HCT116 (cell line): ENCODE measurements at places on chromosomes 16 and 17.

DNA sequence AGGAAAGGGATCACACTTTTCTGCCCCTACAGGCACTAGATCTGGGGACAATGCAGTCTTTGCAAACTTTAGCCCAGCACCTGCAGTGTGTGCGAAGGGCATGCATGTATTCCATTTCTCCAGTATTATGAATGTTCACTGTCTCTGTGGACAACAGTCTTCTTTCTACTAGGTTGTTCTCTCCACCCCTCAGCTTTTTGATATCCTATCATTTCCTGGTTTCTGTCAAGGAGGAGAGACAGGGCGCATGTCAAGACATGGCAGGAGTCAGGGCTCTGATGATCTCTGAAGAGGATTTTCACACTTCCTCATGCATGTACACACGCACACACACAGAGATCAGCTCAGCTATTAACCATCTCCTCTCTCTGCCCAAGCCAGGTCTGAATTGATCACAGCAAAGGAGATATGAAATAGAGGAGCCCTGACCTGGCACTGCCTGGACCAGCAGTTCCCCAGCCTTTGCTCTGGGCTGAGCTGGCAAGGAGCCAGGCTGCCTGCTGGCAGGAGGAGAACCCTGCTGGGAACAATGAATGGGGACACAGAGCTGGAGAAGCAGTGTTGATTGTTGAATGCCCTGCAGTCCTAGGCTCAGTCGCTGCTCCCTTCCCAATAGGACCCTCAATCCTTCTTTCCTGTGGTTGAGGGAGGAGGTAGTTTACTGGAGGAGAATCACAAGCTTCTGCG, 2.6 kb downstream of the GPR179 start:
- DNase-seq, result no peak

GRCh38 chr17:44333371-44333770, 8.7 kb upstream of the SLC25A39 start:
- DNase-seq, result no peak

DNA sequence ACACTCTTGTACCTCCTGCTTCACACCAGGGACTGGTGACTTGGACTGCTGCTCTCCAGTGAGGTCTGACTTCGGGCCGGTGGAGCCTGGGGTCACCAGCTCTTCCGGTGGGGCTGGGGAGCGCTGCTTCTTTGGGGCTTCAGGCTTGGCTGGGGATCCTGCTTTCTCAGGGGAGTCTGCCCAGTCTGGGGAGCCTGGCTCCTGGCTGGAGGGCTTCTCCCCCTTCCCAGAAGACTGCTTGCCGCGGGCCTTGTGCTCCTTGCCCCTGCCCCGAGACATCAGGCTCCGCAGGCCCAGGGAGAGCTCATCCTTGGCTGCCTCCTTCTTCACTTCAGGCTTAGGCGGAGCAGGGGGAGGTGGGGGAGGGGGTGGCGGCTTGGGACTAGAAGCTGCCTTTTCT, 52.4 kb downstream of the MYO18A start:
- DNase-seq, result no peak

DNA sequence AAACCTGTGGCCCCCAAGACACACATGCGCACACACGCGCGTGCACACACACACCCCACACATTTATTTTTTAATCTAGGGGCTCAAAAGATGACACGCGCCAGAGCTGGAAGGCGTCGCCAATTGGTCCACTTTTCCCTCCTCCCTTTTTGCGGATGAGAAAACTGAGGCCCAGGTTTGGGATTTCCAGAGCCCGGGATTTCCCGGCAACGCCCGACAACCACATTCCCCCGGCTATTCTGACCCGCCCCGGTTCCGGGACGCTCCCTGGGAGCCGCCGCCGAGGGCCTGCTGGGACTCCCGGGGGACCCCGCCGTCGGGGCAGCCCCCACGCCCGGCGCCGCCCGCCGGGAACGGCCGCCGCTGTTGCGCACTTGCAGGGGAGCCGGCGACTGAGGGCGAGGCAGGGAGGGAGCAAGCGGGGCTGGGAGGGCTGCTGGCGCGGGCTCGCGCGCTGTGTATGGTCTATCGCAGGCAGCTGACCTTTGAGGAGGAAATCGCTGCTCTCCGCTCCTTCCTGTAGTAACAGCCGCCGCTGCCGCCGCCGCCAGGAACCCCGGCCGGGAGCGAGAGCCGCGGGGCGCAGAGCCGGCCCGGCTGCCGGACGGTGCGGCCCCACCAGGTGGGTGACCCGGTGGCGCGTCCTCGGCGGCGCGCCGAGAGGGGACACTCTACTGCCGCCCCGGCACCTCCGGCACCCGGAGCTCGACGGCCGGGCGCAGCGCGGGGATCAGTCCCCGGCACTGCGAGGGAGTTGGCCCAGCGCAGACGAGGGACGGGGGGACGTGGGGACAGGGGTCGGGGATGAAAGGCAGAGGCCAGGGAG, at the start of gene STAT5A:
STAT5A (plus strand) TSS at position 522 of the 826 bp plus-strand sequence. CDS start 914 bp downstream, outside the sequence.
- DNase-seq, result no peak

GRCh38 chr17:80791758-80792284, 199.8 kb upstream of the CHMP6 start:
- peak; percentile 99 for DNase-seq

DNA sequence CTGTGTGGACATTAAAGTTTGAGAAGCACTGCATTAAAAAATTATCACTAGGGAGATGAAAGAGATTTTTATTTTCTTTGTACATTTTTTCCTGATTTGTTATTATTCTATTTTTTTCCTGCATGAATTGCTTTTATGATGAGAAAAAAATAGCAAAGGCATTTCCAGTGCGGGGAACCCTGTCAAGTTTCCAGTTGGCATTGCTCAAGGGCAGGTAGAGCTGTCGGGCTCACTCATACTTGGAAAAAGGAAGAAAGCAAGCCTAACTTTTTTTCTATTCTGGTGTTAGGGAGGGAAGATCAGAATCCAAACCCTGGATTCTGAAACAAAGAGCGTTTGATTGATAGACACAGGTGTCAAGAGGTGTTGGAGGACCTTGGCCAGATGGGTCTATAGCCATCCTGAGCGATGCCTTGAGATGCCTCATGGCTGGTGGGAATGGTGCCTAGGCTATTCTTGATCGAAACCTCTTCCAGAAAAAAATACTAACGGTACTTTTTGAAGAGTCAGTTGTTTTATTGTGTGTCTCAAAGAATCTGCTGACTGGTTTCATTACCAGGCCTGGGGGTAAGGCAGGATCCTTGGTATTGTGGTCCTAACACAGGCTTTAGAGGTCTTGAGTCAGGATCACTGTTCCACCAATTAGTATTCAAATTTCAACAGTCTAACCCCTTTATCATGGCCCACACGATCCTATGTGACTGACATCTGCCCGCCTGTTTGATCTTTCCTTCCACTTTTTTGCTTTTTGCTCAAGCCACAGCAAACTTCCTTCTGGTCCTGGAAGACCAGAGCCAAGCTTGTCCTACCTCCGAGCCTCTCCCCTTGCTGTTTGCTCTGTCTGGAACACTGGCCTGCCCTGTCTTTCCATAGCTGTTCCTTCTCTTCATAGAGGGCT, 20.1 kb downstream of the SNX29 start:
- DNase-seq, result no peak

DNA sequence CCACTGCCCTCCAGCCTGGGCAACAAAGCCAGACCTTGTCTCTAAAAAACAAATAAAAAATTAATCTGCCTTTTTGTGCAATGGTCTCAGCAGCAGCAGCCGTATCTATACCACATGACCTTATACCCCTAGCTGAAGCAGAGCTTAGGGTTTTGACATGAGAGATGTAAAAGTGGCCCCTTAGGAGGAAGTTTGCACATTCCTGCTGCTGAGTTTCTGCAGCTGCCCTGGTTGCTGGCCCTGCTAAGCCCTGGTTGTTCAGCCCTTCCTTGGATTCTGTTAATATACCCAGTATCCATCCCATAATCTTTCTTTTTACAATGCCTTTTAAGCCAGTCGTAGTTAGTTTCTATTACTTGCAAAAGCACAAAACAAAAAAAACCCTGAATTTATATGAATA, 33.0 kb upstream of the PRKCB start:
- DNase-seq, result no peak

DNA sequence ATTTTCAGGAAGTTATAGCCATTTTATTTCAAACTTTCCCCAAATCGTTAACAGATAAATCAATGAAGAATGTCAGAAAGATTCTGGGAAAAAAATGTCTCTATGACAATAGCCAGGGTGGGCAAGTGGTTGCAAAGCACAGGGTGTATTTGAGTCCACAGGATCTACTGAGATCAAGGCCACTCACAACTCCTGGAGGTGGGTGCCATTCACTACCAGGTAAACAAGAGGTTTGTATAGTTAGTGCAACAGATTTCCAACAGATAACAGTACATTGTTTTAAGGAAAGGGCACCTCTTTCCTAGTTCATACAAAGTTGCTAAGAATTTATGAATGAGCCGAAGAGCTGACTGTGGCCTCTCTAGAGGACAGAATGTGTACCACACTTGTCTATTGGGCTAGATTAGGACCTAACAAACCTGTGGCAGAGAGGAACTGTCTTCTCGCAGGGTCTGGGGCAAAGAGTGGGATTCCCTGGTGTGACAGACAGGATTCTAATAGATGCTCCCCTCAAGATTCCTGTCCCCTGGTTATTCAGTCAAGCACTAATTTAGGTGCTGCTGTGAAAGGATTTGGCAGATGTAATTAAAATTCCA, 52.0 kb upstream of the ZNF629 start:
- DNase-seq, result no peak

DNA sequence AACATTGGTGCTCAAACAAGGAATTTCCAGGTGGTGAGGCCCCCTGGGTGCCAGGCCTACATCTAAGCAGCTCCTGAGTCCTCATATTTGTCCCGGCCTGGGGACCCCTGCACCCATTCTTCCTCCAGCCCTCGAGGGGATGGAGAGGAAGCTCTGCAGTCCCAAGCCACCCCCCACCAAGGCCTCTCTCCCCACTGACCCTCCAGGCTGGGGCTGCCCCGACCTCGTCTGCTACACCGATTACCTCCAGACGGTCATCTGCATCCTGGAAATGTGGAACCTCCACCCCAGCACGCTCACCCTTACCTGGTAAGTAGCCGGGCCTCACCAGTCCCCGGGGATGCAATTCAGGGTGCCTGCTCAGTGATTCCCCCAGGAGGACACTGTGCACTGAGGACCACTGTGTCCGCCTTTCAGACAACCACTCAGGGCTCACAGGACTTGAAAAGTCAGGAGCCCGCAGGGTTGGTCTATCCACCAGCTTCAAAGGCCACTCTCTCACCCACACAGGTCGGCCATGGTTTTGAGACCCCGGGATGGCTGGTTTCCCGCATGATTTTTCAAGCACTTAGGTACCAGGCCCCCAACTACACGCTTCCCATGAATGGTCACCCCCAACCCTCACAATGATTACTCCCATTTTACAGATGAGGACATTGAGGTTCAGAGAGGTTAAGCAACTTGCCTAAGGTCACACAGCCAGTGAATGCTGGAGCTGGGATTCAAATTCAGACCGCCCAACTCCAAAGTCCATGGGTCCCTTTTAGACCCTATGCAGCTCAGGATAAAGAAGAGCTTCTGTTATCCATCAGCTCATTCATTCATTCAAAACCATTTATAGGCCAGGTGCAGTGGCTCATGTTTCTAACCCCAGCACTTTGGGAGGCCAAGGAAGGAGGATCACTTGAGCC, 32.4 kb downstream of the IL21R start:
- no peak for DNase-seq

DNA sequence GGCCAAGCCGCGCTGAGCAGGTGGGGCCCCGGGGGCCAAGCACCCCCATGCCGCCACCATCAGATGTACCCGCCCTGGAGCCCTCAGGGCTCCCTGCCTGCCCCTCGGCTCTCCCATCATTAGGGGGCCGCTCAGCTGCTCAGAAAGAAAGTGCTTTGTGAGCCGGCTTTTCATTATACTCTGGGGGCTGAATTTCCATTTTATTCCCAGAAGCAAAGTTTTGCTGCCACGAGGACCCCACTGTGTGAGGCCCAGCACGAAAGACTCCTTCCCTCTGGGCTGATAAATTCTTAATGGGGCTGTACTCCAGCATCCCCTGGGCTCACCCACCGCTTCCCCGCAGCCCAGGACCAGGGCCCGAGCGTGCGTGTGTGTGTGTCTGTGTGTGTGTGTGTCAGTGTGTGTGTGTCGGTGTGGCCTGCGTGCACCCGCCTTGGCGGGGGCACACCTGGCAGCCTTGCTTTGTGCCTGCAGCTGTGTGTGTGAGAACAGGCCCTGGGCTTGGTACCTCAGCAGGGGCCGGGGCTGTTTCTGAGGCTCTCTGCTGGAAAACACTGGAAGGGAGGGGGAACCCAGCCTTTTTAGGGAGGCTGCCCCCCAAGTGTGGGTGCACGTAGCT, 103.0 kb upstream of the GSE1 start:
- no peak for DNase-seq

DNA sequence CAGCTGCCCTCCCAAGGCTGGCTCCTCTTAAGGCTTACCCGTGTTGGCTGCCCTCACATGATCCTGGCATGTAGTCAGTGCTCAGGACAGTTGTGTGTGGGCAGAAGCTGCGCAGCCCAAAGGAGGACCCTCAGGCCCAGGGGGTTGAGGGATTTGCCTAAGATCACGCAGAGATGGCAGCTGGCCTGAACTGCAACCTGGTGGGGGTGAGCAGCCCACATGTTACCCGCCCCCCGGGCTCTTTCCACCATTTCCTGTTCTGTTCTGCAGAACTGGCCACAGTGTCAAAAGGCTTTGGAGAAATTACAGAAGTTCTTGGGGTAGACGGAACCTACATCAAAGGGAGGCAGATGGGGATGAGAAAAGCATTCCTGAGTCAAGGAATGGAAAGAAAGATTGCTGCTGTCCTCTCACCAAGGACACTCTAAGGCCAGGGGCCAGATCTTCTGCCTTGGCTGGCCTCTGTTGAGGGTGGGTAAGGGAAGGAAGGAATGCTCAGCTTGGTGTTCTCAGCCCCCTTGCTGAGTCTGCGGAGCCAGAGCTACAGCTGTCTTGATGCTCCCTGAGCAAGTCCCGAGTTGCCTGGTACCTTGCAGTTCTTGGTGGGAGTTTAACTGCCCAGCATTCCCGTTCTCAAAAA, 53.0 kb downstream of the EPN2 start:
- no peak for DNase-seq

DNA sequence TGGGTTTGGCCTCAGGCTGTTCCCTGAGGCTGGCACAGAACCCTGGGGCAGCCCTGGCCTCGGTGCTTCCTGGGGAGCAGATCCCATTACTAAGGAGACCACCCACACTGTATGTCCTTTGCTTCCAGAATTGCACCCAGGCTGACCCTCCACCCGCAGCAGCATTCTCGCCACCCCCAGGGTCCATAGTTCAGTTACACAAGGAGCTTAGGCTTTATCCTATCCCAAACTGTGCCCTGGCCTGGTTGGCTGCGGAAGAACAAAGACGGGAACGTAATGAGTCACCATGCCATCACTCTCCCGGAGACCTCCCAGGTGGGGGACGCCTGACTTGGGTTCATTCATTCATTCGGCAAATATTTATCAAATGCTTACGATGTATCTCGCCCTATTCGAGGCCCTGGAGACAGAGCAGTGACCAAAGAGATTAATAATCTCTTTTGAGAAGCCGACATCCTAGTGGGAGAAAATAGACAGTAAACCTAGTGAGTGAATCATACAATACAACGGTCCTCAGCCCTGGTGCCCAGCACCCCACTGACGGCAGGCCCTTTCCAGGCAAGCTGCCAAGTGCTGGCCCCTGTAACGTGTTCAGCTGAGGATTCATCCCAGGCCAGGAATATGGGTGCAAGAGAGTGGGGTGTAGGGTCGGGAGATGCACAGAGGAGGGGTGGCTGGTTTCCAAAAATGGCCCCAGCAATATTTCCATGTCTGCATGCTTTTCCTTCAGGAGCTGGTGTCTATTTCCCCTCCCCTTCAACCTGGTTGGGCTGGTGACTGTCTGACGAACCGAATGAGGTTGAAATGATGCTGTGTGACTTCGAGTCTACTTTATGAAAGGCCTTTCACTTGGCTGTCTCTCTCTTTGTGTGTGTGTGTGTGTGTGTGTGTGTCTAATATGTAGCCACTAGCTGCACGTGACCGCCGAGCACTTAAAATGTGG, 134.2 kb downstream of the MGAT5B start:
- peak; percentile 85 for DNase-seq

- no peak for DNase-seq
Observed at GRCh38 chr16:79599256-79599836, 1.2 kb downstream of the MAF start.
